ENCODE measurements at places on chromosomes 4 and X. TPM values are rescaled to one million over a fixed set of nuclear protein-coding genes. Genes with fewer than 3 reads are reported as not detected.

Gene NDNF
- not detected for total RNA-seq

Gene CAPN6
- total RNA-seq, result not detected

Gene NWD2
- total RNA-seq, result not detected

Gene GPM6B
- not detected for total RNA-seq

Gene ARL9
- total RNA-seq, result not detected

Gene ADGRG4
- not detected for total RNA-seq

Gene SSX2B
- total RNA-seq, result not detected

Gene CSTF2
- 32.6 TPM for total RNA-seq

Gene CTAG1B
- total RNA-seq, result not detected
